ENCODE measurements at places on chromosomes 7 and 10.

DNA sequence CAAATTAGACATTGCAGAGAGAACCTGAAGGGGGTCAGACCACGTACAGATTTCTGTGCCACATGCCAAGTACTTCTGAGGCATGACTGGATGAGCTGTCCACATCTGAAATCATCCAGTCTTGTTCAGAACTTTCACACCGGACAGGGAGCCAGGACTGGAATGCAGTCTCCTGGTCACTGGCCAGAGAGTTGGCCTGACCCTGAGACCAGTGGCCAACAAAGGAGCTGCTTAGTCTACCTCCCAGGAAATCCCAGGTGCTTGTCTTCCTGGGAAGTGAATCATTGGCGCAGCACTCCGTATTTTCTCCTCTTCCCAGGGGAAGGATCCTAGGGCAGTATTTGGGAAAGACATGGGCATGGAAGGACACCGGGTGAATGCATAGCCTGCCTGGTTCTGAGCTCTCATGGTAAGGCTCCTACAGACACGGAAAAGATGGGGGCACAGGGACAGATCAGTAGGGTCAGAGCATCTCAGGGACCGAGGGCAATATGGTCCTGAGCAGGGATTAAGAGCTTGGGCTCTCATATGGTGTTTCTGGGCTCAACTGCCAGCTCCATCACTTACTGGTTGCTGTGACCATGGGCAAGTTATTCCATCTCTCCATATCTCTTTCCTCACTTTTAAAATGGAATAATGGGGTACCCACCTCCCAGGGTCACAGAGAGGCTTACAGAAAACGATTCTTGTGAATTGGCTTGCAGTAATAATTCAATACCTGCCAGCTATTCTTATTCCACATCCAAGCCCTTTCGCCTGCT is 1.3 kb upstream of the SCD start:
- DNase-seq = no peak

DNA sequence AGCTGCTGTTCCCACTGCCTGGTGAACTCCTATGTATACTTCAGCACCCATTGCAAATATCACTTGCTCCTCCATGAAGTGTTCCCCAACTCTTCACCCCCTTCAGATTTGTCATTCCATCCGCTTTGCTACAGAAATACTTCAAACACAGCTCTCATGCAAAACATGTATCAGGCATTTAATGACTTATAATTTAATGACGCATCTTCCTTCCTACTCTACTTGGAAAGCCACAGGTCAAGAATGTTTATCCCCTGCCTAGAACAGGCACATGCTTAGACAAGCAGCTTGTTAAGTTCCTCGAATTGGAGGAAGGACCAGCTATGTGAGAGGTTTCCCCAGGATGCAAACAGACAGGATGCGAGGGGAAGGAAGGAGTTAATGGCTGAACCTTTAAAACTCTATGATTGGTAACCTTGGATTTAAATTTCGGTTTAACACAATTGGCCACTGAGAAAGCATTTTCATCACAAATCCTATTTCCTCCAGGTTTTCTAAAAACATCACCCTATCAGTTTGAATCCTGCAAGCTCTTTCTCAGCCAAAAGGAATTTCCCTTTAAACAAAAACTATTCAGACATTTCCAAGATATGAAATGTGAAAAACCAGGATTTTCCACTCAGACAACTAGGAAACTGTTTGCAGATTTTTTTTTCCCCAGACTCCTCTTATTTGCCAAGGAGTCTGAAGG is 11.5 kb downstream of the CREB3L2 start:
- DNase-seq = no peak

- no peak for DNase-seq
Measured at GRCh38 chr7:116859323-116859722, 3.1 kb upstream of the CAPZA2 start.

DNA sequence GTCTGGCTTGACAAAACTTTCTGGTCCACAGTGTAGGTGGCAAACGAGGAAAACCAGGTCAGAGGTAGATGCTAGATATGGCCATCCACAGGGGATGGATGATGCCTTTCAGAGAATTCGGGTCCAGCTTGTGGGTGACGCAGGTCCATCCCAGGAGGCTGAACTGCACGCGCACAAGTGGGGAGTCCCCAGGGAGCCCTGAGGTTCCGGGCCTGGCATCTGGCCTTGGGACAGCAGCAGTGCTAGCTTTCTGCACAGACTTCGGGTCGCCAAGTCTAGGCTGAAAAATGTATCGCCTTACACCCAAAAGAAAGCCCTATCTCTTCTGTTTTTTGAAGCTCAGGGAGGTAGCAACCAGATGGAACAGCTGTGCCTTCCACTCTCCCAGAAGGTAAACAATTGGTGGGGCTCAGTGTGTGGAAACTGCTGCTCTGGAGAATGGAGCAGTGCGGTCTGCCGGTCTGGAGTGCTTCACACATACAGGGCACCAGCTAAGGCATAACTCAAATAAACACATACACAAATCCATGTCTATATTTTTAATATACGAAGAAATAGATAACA is 119.3 kb upstream of the ACBD5 start:
- DNase-seq = no peak

DNA sequence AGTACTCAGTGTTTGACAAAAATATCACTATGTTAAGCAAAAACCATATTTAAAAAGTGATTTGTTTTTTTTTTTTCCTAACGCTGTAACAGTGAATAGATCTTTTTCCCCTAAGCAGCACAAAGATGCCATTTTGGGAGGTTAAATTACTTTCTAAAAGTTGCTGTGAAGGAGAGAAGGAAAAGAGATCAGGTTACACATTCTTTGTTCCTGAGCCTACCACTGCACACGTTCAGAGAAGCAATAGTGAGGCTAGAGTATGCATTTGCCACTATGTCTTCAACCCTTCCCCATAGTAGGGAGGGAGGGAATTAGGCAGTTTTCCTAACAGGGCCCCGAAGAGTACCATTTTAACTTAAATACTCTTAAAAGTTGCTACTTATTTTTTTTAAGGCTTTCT is 38.9 kb downstream of the BMPR1A start:
- DNase-seq = no peak

- no peak for DNase-seq
Measured at GRCh38 chr10:49385939-49386922, 9.7 kb downstream of the DRGX start.

GRCh38 chr7:12564996-12565764 is 5.3 kb upstream of the SCIN start:
- no peak for DNase-seq

Measured in GM06990 (cell line).